Bone marrow (tissue), 2 donors: ENCODE measurements at places on chromosomes 7 and 10.

DNA sequence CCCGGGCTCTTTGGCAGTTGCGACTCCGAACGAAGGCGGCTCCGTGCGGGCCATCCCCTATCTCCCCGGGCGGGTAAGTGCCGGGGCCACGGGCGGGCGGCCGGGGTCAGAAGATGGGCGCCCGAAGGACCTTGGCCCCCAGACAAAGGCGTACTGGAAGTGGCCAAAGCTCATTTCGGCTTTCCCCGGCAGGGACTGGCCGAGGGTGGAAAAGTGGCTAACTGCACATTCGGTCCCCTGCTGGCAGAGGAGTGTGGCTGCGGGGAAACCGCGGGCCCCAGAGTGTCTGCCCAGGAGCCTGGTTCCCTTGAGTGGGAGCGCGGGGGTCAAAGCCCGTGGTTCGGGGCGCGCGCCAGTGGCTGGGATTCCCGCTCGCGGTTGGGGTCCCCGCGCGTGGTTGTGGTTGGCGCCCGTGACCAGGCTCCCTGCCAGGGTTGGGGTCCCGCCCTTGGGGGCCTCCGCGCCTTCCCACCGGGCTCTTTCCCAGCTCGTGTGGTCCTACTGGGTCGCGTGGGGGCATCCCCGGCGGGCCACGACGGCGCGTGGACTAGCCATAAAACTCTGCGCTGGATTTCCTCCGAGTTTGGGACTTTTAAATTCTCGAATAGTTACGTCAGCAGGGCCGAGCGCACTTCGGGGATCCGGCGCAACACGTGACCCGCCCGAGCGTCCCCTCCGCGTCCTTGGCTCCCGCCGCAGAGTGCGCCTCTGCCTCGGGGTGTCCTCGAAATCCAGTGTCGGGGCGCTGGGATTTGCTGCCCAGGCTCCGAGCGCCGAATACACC lies 124.4 kb downstream of the TACC2 start:
- DNase-seq: no peak

DNA sequence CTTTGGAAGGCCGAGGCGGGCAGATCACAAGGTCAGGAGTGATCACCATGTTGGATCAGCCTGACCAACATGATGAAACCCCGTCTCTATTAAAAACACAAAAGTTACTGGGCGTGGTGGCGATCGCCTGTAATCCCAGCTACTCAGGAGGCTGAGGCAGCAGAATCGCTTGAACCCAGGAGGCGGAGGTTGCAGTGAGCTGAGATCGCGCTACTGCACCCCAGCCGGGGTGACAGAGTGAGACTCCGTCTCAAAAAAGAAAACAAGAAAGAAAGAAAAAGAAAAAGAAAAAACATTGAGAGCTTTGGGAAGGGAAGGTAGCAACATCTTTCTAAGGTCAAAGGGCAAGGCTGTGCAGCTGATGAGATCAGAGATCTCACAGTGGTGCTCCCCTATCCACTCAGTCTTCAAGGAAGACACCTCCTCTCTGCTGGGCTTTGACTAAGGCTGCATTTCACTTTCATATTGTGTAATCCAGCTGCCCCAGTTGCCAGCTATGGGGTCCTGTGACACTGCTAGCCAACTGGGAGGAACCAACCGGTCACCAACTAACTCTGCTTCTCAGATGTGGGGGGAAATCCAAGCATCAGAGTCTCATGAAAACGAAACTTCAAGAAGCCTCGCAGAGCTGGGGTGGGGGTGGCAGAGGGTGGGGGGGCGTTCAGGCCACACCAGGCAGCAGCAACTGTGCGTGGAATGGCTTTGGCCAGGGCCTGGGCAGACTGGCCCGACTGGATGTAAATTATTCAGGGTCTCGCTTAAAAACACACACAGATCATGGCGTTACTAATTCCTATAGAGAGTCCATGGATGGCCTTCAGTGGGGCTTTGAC lies 1.5 kb downstream of the IL15RA start:
- DNase-seq: peak; percentile 89

DNA sequence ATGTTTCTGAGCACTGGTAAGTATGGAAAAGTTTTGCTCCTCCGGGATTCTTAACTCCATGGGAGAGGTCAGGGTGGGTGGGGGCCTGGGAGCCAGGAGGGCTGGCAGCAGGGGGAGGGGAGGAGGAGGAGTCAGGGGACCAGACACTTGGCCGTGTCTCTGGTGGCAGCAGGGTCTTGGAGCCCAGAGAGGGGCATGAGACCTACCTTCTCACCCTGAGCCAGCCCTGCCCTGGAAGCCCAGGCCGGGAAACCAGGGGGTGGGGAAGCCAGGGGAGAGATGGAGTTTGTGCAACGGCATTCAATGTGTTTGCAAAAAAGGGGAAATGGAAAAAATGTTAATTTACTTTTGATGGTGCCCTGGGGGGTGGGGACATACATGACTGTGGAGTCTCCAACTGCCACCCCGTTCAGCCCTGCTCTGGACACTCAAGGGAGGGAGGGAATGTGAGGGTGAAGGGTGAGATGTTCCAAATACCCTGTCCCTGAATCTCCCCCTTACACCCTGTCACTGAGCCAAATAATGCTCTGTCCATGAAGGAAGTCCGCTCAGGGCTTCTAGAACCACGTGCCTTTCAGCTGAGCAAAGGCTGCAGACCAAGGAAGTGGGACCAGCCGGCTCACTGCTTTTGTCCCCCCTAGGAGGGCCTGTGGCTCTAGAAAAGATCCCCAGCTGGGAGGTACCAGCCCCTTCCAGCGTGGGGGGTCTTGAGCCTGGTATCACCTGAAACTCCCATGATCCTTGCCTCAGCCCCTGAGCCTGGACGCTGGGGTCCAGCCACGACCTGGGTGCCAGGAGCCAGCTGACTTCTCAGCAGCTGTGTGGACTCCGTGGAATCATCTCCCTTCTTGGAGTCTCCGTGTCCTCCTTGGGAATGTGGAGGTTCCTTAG lies 48.3 kb downstream of the TMEM270 start:
- peak; percentile 28 for DNase-seq

GRCh38 chr7:138907201-138907847 lies 73.9 kb downstream of the KIAA1549 start:
- no peak for DNase-seq

DNA sequence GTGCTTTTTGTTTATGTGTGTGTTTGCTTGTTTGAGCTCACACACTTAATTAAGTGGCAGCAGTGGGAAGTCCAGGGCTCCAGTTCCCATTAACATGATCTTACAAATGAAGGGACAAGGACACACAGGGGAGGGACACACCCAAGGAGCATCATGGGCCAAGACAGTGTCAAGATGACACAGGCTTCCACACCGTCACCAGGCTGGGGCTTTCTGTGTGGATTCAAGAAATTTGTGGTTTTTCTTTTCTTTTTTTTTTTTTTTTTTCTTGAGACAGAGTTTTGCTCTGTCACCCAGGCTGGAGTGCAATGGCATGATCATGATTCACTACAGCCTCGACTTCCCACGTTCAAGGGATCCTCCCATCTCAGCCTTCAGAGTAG lies 173.6 kb downstream of the KIAA1217 start:
- DNase-seq: no peak

GRCh38 chr10:22640359-22640758 lies 74.0 kb downstream of the PIP4K2A start:
- no peak for DNase-seq

DNA sequence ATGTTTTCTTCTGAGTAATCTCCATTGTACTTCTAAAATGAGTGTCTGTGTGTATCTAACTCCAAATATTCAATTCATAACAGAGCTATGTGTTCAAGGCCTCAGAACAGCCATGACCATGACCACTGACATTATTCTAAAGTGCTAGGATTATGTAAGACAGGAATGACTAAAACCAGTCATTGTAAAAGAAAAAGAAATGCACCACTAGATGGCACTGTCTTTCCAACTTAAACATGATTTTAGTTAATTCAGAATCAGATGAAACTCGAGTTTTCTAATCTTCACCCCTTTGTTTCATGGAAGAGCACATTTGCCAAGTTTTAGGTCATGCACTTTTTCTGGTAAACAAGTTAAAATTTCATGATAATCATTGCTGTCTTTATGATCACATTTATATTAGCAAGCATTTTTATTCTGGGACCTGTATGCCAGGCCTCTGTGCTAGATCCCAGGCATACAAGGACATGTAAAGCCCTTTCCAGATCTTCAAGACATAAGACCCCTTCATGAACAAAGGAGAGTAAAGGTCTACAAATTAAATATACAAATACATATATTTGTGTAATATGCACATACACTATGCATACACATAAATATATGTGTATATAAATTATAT lies 26.1 kb upstream of the RSU1 start:
- no peak for DNase-seq

GRCh38 chr10:8057636-8058273 lies 3.3 kb downstream of the GATA3 start:
- DNase-seq: no peak

GRCh38 chr10:17685233-17685840 lies 41.4 kb downstream of the STAM start:
- no peak for DNase-seq

GRCh38 chr10:121633056-121633455 lies 34.8 kb upstream of the FGFR2 start:
- DNase-seq: no peak

DNA sequence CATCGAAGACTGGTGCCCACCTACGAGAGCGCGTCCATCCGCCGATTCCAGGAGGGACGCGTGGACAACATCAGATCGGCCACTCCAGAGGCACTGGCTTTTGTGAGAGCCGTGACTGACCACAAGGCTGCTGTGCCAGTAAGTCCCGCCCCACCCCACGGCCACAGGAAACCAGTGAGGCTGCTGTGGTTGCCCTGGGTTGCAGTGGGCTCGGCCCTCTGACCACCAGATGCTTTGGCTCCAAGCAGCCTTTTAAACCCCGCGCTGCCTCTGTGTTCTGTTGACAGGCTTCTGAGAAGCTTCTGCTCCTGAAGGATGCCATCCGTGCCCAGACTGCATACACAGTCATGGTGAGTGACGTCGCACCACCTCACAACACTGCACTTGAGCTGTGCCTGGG lies 24.4 kb upstream of the C10orf53 start:
- no peak for DNase-seq

- DNase-seq: no peak
These were observed 622 bp upstream of the COL1A2 start for GRCh38 chr7:94394109-94394436.
